ENCODE measurements at places on chromosomes 6 and 20. TPM values are rescaled to one million over a fixed set of nuclear protein-coding genes. Genes with fewer than 3 reads are reported as not detected.
A peak's percentile ranks its signal among the peaks of the same experiment; 100 is the strongest.

The RNF39 gene
- polyA plus RNA-seq = not detected

The MYLK2 gene
- 0.19 TPM for polyA plus RNA-seq

The TRAPPC3L gene
- polyA plus RNA-seq = not detected

The HCRTR2 gene
- not detected for polyA plus RNA-seq

- DNase-seq = no peak
Measured at GRCh38 chr6:92759178-92759577, 660.2 kb downstream of the EPHA7 start.

DNA sequence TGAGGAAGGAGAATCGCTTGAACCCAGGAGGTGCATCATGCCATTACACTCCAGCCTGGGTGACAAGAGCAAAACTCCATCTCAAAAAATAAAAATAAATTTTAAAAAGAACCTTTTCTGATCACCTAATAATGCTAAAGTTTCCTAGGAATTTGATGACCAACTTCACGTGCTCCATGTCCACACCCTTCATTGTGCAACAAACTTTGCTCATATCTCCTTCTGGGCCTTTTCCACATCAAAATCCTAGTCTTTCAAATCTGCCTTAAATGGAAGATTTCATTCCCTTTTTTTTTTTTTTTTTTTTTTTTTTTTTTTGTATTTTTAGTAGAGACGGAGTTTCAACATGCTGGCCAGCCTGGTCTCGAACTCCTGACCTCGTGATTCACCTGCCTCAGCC is 112.5 kb upstream of the LOC128125822 start:
- DNase-seq = no peak

DNA sequence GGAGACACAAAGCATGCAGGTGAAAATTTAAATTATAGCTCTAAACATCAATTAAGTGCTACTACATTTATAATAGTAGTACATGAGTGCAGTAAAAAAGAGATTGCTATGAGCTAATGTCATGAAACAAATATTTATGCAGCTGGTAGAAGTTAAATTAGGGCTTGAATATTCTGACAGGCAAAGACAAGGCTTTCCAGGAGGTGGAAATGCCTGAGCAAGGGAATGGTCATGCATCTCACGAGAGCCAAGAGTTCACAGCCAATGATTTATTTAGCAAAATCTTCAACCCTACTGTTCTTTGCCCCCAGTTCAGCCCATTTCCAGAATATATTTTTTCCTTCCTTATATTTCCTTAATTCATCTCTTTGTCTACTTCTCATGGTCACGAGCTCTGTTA is 128.9 kb downstream of the HIVEP2 start:
- DNase-seq = peak; percentile 56

DNA sequence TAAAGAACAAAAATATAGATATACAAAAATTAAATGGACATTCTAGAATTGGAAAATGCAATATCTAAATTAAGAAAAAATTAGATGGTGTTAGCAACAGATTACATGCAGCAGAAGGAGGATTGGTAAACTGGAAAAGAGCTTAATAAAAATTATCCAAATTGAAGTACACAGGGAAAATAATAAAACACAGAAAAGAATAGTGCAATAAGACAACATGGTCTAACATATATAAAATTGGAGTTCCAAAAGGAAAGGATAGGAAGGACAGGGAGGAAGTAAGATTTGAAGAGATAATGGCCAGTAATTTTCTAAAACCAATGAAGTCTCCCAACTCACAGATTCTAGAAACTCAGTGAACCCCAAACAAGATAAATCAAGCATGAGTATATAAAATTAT is 194.5 kb downstream of the TBX18 start:
- no peak for DNase-seq
